ENCODE measurements at places on chromosomes 3 and 15. TPM values are rescaled to one million over a fixed set of nuclear protein-coding genes. Genes with fewer than 3 reads are reported as not detected.

GRCh38 chr15:98311566-98312188 is 336.7 kb upstream of the IGF1R start:
- DNase-seq: peak; percentile 80

- no peak for DNase-seq
Measured at GRCh38 chr3:52714335-52715302, 8.7 kb downstream of the SPCS1 start.

DNA sequence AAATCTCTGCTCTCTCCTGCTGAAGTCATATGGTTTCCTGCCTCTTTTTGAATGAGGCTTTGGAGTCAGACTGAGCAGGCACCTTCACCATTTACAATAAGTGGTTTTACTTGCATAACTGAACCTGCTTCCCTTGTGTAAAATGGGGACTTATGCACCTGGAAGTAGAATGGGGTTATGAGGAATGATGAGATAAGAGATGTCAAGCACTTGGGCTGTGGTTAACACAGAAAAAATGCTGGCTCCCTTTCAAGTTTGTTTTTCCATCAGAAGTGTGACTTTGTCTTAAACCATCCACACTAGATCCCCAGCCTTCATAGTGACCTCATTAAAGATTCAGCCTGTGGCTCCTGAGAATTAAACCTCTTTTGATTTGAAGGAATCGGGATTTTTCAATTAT is 5.2 kb downstream of the EXOSC7 start:
- no peak for DNase-seq

DNA sequence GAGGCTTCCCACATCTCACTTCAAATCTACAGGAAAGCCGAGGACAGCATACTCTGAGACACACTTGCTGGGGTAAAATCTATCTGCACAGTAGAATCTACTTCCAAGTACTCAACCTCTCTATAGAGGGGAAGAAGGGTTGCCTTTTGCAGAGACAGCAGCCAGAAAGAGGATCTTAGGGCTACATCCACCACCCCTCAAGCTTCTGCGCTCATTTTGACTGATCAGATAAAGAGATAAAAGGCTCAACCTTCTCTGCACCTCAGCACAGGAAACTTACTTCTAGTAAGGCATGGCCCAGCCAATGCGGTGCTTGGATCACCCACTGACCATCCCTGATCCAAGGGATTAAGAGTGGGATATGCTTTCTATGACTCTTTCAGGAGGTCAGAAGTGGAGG is 6.9 kb upstream of the SLC9A9 start:
- DNase-seq: no peak

Gene GLDN
- total RNA-seq: 1.5 TPM

Gene GADL1
- total RNA-seq: not detected

DNA sequence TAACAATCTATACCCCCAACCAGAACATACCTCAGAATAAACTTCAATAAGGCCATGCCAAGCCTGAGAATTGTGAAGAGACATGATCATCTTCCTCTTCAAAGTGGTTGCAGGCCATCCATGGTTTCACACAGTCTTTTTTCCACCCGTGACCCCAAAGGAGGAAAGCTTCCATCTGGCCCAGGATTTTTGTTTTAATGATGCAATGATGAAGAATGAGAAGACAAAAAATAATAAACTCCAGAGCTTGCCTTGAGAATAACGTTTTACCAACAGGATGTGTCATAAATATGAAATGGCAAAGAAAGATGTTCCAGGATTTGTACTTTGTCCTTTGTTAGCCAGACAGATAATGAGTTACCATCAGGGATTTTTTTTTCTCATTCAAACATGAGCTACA is 201.9 kb downstream of the WNT5A start:
- no peak for DNase-seq

All from left cardiac atrium (tissue), 4 donors.